ENCODE measurements at places on chromosomes 3 and 15.
A peak's percentile ranks its signal among the peaks of the same experiment; 100 is the strongest.

- DNase-seq: no peak
These were observed 13.4 kb downstream of the SEC62 start for GRCh38 chr3:169980055-169980454.

GRCh38 chr3:44554626-44555592 is at the start of gene ZKSCAN7:
Gene ZKSCAN7 (plus strand): TSS chr3:44555193. CDS start chr3:44557048, 1,855 bp downstream.
- peak; percentile 50 for DNase-seq

DNA sequence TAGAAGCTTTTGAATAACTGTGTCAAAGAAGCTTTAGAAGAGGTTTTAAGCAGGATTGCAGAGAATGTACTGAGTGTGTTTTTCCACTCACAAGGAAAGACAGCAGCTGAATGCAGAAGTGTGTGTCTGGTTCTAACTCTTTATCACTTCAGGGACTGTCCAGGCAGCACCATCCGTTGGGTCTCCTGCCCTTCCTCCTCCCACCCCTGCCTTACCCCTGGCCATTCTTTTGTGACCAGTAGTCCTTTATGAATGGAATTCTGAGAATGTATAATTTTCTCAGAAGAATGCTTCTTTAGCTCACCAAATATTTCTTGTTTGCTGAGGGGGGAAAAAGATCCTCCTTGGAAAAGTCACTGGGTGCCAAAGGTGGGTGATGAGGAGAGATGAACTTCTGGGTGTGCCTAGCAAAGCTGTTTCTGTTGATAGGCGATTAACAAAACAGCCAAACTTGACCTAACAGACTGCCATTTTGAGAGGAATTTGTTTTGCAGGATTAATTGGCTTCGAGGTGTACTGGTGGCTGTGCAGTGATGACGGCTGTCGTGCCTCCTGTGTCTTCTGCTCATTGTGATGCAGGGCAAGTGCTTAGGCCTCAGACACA is 70.9 kb downstream of the IGF1R start:
- DNase-seq: no peak

GRCh38 chr3:38214560-38214959 is 49.2 kb downstream of the OXSR1 start:
- DNase-seq: no peak

DNA sequence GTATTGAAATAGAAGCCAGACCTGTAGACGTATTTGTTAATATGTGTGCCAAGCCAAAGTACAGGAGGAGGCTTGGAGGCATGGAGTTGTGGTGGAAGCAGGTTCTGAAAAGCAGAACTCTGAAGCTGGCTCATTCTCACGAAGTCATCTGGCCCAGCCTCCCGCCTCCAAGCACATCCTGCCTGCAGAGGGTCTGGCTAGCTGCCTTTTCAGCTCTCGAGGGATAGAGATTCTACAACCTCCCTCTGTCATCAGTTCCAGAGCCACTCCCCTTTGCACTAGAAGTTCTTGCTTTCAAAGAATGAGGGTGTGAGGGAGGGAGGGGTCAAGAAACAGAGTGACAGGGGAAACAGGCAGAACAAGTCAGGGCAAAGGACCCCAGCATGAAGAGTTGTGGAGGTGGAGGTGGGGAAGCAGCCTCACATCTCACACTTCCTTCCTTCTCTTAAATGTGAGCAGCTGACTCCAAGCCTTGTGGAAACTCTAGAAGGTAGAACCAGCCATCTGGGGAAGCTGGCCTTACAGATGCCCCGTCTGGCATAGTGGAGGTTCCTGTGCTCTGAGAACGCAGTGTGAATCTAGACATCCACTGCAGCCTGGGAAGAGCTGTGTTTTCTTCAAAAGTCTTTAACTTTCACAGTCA is 95.3 kb downstream of the SLC49A4 start:
- no peak for DNase-seq

- peak; percentile 40 for DNase-seq
These were observed 68.7 kb downstream of the TRAK1 start for GRCh38 chr3:42159706-42160472.

- no peak for DNase-seq
These were observed 602 bp upstream of the ATP2B2 start for GRCh38 chr3:10505791-10506585.

- no peak for DNase-seq
These were observed 116.4 kb upstream of the TOPAZ1 start for GRCh38 chr3:44125246-44125645.

DNA sequence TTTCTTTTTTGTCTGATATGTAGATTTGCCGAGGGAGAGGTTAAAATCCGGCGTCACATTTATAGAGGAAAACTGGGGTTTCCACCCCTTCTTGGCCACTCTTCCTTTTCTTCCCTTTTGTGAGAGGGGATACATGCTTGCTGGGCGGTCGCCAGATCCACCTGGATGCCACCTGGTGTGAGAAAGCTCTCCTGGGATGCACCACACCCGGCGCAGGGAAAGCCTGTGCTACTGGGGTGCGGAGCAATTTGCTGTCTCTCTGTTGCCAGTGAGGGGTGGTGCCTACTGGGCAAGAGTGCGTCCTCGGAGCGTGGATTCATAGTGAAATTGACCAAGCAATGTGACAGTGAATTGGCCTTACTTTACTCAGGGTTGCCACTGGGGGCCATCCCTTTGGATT is 2.5 kb upstream of the RGMA start:
- no peak for DNase-seq

DNA sequence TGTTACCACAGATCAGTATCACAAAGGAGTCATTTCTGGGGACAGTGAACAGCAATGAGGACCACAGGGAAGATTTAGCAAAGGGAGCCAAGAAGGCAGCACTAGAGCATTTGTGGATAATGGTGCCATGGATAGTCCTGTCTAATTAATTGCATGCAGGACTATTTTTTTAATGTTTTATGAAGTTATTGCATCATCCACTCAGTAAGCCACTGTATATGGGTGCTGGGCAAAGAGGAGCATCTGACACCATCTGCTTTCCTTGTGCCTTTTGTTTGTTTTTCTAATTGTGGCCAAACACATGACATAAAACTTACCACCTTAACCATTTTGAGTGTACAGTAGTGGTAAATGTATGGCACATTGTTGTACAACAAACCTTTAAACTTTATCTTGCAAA is 301.1 kb upstream of the LRRFIP2 start:
- DNase-seq: no peak
